GM23248 (cell line): ENCODE measurements at places on chromosomes 7 and 10. TPM values are rescaled to one million over a fixed set of nuclear protein-coding genes. Genes with fewer than 3 reads are reported as not detected.

The CXCL12 gene
- polyA plus RNA-seq = 609 and 636 TPM in 2 replicates

- no peak overlapping the region for H3K4me3 ChIP-seq
- H3K27me3 ChIP-seq = no peaks in the 10 kb centered on the region
- peaks cover 22% of the 10 kb centered on the region for H3K4me1 ChIP-seq
- DNase-seq = peak; percentile 41
- no peaks in the 10 kb centered on the region for H3K36me3 ChIP-seq
- H3K27ac ChIP-seq = peak overlapping the region; percentile 69
Measured at GRCh38 chr10:132527339-132528063, 10.1 kb upstream of the INPP5A start.

DNA sequence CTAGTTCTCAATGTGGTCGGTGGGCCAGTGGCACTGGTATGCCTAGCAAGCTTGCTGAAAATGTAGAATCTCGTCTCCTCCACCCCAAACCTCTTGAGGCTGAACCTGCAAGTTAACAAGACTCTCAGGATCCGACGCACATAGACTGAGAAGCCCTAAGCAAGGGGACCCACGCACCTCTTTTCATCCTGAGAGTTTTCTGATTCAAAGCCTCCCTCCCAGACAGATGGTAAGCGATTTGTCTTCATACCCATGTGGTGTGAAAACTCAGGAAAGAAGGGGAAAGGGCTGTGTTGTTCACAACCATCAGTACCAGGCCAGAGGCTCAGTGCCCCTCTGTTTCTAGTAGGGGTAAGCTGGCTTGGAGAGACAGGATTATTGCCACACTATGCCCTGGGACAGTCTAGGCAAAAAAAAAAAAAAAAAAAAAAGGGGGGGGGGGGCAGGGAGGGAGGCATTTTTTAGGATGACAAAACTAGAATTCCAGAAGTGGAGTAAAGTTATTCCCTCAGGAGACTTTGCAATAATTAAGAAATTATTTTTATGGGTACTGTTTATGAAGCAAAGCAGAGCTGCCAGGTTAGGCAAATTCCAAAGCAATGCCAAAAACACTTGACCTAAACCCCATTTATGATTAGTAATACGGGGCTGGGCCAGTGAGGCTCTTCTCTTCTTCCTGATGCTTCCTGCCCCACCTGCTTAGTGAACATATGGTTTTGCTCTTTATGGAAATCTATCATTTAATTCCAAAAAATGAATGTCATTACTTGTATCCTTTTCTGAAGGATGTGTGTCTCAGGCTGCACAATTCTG, 117.6 kb upstream of the PDLIM1 start:
- H3K4me3 ChIP-seq = no peak overlapping the region
- DNase-seq = peak; percentile 9
- no peaks in the 10 kb centered on the region for H3K36me3 ChIP-seq
- no peak overlapping the region for H3K27ac ChIP-seq
- no peaks in the 10 kb centered on the region for H3K4me1 ChIP-seq
- H3K27me3 ChIP-seq = no peaks in the 10 kb centered on the region; the same call in 1 of the 2 replicates

The CREB5 gene
- 15.2 and 19.2 TPM in 2 replicates for polyA plus RNA-seq

GRCh38 chr7:26321435-26321834, 29.8 kb downstream of the SNX10 start:
- no peak overlapping the region for H3K4me3 ChIP-seq
- DNase-seq = no peak
- no peaks in the 10 kb centered on the region for H3K36me3 ChIP-seq
- H3K27me3 ChIP-seq = no peaks in the 10 kb centered on the region
- H3K4me1 ChIP-seq = no peaks in the 10 kb centered on the region

The ATOH7 gene
- polyA plus RNA-seq = not detected in 2 replicates

- H3K4me1 ChIP-seq = peaks cover 23% of the 10 kb centered on the region
- DNase-seq = peak; percentile 91
- no peak overlapping the region; the same call in 1 of the 2 replicates for H3K27ac ChIP-seq
- no peak overlapping the region for H3K4me3 ChIP-seq
- H3K36me3 ChIP-seq = no peaks in the 10 kb centered on the region
- no peaks in the 10 kb centered on the region for H3K27me3 ChIP-seq
Measured at GRCh38 chr10:21399392-21400035, 126.0 kb downstream of the SKIDA1 start.

- no peaks in the 10 kb centered on the region for H3K36me3 ChIP-seq
- no peak overlapping the region for H3K27ac ChIP-seq
- H3K27me3 ChIP-seq = no peaks in the 10 kb centered on the region
- no peaks in the 10 kb centered on the region for H3K4me1 ChIP-seq
- no peak overlapping the region for H3K4me3 ChIP-seq
Measured at GRCh38 chr10:103820101-103821062, 35.0 kb downstream of the SH3PXD2A start.

GRCh38 chr10:98269435-98269912, 1.5 kb upstream of the LOXL4 start:
- H3K4me3 ChIP-seq = peak overlapping the region; percentile 75; the same call in 1 of the 2 replicates
- H3K4me1 ChIP-seq = peaks cover 25% of the 10 kb centered on the region
- no peaks in the 10 kb centered on the region for H3K36me3 ChIP-seq
- DNase-seq = peak; percentile 90

DNA sequence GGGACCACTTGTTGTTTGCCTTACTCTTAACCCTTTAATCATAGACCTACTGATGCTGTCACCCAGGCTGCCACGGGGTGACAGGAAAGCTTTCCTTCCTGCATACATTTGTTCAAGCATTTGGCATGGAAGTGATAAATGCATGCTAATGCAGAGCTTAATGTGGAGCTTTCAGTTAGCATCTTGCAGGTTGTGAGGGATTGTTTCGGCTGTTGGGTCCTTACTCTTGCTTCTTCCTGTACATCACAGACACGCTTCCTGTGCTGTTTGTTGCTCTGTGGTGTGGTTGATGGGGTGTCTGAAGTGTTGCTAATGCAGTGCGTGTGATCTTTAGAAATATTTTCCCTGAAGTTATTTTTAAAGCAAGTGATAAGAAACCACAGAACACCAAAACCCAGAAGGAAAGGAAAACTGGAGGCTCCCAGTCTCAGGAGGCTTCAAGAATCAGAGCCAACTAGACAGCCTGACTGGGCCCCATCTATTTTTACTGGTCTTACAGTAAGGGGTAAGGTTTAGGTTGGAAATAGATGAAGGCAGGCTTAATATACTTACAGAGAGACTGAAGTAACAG, 143.1 kb downstream of the CHN2 start:
- 0 out of 2 replicates have a peak, but pooled peaks cover 6% of the 10 kb centered on the region for H3K27me3 ChIP-seq
- peaks cover 3% of the 10 kb centered on the region; the same call in 1 of the 2 replicates for H3K4me1 ChIP-seq
- no peak for DNase-seq

DNA sequence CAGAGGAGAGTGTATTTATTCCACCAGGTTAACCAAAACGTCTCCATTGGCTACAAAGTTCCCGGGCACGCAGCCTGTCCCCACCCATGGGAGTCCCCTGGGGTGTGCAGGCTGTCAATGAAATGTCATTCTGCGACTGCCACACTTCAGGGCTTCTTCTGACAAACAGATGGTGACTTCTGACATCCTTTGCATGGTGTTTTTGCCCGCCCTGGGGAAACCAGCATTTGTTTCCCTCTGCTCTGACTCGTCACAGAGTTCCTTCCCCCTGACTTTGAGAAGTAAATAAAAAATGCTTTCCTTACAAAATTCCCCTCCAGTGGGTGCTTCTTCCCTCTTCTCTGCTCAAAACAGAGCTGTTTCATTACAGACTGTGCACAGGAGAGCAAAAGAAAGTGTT, 38.2 kb downstream of the TNS3 start:
- no peaks in the 10 kb centered on the region for H3K36me3 ChIP-seq
- H3K4me3 ChIP-seq = no peak overlapping the region
- DNase-seq = no peak
- peaks cover 16% of the 10 kb centered on the region for H3K4me1 ChIP-seq
- no peak overlapping the region for H3K27ac ChIP-seq

The CLDN3 gene
- polyA plus RNA-seq = not detected in 2 replicates

- no peak overlapping the region for H3K27ac ChIP-seq
- H3K4me3 ChIP-seq = no peak overlapping the region
- H3K4me1 ChIP-seq = no peaks in the 10 kb centered on the region
- no peaks in the 10 kb centered on the region for H3K36me3 ChIP-seq
Measured at GRCh38 chr10:93826355-93826754, 67.4 kb upstream of the SLC35G1 start.

- peaks cover 88% of the 10 kb centered on the region for H3K36me3 ChIP-seq
- no peaks in the 10 kb centered on the region for H3K27me3 ChIP-seq
- no peak overlapping the region for H3K27ac ChIP-seq
- H3K4me3 ChIP-seq = no peak overlapping the region
Measured at GRCh38 chr7:112459645-112460044, 9.4 kb downstream of the IFRD1 start.

GRCh38 chr10:120578890-120579289, 121.9 kb downstream of the PLPP4 start:
- no peak overlapping the region for H3K27ac ChIP-seq
- DNase-seq = no peak
- no peaks in the 10 kb centered on the region for H3K27me3 ChIP-seq
- no peaks in the 10 kb centered on the region for H3K4me1 ChIP-seq
- no peak overlapping the region for H3K4me3 ChIP-seq

- no peaks in the 10 kb centered on the region for H3K36me3 ChIP-seq
- no peaks in the 10 kb centered on the region; the same call in 1 of the 2 replicates for H3K27me3 ChIP-seq
- no peak overlapping the region for H3K27ac ChIP-seq
- no peak for DNase-seq
- H3K4me1 ChIP-seq = no peaks in the 10 kb centered on the region
Measured at GRCh38 chr7:133124974-133125373, 43.1 kb upstream of the CHCHD3 start.

The CCDC136 gene
- 2.8 and 3.9 TPM in 2 replicates for polyA plus RNA-seq

The OPN4 gene
- polyA plus RNA-seq = not detected in 2 replicates

The CYP2C18 gene
- not detected in 2 replicates for polyA plus RNA-seq

The ZNF786 gene
- 3.5 and 3.9 TPM in 2 replicates for polyA plus RNA-seq

DNA sequence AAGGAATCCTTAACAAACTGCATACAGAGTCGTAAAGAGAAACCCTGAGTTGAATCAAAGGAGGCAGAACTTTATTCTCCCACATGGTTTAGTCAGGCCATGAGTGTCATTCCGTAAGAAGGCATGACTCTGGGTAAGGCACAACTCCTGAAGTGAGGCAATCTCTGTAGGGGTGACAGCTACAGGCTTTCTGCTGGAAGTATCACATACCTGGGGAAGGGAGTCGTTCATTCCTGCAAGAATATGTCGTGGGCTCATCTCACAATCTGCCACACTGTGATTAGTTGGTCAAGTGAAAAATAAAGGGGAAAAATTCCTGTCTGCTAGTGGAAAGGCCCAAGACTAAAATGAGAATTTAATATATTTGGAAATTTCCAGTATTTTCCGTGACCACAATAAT, 392.6 kb downstream of the POM121L12 start:
- H3K4me3 ChIP-seq = no peak overlapping the region
- H3K27ac ChIP-seq = no peak overlapping the region
- no peaks in the 10 kb centered on the region for H3K27me3 ChIP-seq
- H3K36me3 ChIP-seq = no peaks in the 10 kb centered on the region
- H3K4me1 ChIP-seq = no peaks in the 10 kb centered on the region

DNA sequence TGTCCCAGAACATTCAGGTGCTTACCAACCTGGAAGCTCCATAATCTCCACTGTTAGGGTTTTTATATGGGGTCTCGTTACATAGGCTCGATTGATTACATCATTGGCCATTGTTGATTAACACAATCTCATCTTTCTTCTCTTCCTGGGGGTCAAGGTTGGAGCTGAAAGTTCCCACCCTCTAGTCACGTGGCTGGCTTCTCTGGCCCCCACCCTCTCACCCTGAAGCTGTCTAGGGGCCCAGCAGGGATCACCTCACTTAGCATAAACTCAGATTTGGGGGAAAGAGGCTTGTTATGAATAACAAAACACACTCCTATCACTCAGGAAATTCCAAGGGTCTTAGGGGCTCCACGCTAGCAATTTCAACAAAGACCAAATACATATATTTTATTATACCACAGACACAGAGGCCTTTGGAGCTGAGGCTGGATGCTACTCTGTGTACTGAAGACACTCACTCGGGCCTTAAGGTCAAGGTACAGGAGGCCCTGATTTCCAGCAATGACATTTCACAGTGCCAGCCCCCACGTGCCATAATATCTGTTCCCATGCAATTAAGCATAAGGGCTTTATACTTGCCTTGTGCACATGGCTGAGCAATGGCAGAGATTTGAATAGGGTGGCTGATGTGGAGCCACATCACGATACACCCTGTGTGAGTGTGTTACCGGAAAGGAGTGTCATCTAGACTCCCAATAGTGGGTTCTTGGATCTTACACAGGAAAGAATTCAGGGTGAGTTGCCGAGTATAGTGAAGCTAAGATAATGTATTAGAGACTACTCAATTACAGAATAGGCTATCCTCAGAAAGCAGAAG, 108.2 kb downstream of the COL26A1 start:
- H3K4me1 ChIP-seq = no peaks in the 10 kb centered on the region
- no peak for DNase-seq
- H3K27ac ChIP-seq = no peak overlapping the region
- no peaks in the 10 kb centered on the region for H3K36me3 ChIP-seq
- H3K4me3 ChIP-seq = no peak overlapping the region
- H3K27me3 ChIP-seq = peaks cover 13% of the 10 kb centered on the region; the same call in 1 of the 2 replicates

DNA sequence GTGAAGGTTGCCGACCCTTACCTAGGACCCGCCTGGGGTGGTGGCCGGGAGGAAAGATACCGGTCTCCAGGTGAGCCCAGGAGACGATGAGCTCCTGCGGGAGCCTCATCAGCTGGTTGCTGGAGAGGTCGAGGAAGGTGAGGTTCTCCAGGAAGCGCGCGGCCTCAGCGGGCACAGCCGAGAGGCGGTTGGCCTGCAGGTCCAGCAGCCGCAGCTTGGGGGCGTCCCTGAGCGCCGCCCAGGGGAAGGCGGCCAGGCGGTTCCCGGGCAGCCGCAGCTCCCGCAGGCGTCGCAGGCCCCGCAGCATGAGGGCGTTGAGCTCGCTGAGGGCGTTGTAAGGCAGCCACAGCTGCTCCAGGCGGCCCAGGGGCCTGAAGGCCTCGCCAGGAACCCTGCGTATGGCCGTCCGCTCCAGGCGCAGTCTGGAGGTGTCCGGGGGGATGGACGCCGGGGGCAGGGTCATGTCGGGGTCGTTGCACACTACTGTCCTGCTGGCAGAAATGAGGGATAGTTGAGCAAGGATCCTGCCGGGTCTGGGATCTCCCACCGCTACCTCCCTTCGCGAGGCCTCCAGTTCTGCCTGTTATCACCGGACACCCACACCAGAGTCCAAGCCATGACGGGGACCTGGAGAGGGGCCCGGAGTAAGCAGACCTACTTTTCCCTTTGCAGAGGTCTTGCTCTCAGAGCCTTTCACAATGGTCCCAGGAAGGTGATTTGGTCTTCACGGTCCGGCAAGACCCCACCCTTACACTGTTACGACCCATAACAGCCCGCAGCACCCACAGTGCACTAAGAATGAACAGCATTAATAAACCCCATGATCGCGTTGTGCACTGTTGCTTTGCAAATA, 3.9 kb downstream of the LRIT1 start:
- H3K4me1 ChIP-seq = no peaks in the 10 kb centered on the region
- DNase-seq = peak; percentile 17
- H3K36me3 ChIP-seq = no peaks in the 10 kb centered on the region

The ZNF32 gene
- polyA plus RNA-seq = 39.7 and 42.1 TPM in 2 replicates
